Sigmoid colon (tissue), 7 donors: ENCODE measurements at places on chromosomes 4 and X. TPM values are rescaled to one million over a fixed set of nuclear protein-coding genes. Genes with fewer than 3 reads are reported as not detected.
A peak's percentile ranks its signal among the peaks of the same experiment; 100 is the strongest.

GRCh38 chr4:154467886-154468285, 23.7 kb downstream of the DCHS2 start:
- no peak for DNase-seq

The CYBB gene
- 23.0 TPM for total RNA-seq

GRCh38 chr4:143782521-143782920, 82.0 kb upstream of the FREM3 start:
- no peak for DNase-seq

GRCh38 chr4:11954093-11954492, 525.4 kb upstream of the HS3ST1 start:
- DNase-seq: no peak

GRCh38 chr4:2269206-2269531, 7.3 kb upstream of the MXD4 start:
- peak; percentile 55 for DNase-seq

- DNase-seq: no peak
Observed at GRCh38 chrX:15269618-15270521, at the start of gene ASB9. Gene ASB9 (minus strand): TSS chrX:15270083. CDS start chrX:15269874, 209 bp downstream.

DNA sequence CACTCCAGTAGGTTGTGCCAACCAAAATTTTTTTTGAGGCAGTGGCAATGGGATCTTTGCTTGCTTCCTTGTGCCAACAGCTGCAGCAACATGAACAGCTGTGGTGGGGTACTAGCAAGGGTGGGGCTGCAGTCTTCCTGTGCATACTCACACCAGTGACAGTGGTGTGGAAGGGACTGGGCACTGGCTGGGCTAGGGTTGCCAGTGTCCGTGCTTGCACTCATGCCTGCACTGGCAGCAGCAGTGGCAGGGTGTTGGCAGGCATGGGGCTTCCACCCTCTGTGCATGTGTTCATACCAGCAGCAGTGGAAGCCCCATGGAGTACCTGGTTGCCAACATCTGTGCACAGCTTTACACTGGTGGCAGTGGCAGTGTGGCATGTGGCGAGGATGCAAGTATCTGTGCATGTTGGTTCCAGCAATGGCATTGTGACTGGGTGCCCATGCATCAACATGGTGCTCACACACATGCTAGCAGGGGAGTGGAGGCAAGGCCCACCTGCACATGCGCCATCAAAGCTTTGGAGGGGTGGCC, 1312.6 kb downstream of the PCDH18 start:
- no peak for DNase-seq

The FAM9B gene
- total RNA-seq: not detected

DNA sequence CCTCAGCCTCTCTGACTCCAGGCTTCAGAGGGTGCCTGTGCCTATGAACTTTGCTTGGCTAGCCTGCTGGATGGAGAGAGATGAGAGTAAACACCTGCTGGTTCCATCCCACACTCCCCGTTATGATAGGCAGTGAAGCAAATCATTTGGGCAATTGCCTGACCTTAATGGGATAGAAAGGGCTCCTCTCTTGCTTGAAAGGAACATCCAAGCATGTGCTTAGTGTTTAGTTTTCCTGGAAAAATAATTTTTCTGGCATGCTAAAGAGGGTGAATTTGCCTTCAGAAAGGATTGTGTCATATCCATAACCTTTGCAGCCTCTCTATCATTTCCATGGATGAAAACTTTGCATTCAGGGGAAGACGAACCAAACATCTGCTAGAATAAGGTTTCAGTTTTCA, 10.8 kb downstream of the PLAC1 start:
- DNase-seq: no peak

The SSX4B gene
- not detected for total RNA-seq

DNA sequence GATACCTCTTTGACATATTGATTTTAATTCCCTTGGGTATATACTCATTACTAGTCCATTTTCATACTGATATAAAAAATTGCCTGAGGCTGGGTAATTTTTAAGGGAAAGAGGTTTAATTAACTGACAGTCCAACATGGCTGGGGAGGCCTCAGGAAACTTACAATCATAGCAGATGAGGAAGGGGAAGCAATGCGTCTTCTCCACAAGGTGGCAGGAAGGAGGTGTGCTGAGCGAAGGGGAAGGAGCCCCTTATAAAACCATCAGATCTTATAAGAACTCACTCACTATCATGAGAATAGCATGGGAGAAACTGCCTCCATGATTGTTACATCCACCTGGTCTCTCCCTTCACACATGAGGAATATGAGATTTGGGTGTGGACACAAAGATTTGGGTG, 42.4 kb downstream of the MSX1 start:
- no peak for DNase-seq

DNA sequence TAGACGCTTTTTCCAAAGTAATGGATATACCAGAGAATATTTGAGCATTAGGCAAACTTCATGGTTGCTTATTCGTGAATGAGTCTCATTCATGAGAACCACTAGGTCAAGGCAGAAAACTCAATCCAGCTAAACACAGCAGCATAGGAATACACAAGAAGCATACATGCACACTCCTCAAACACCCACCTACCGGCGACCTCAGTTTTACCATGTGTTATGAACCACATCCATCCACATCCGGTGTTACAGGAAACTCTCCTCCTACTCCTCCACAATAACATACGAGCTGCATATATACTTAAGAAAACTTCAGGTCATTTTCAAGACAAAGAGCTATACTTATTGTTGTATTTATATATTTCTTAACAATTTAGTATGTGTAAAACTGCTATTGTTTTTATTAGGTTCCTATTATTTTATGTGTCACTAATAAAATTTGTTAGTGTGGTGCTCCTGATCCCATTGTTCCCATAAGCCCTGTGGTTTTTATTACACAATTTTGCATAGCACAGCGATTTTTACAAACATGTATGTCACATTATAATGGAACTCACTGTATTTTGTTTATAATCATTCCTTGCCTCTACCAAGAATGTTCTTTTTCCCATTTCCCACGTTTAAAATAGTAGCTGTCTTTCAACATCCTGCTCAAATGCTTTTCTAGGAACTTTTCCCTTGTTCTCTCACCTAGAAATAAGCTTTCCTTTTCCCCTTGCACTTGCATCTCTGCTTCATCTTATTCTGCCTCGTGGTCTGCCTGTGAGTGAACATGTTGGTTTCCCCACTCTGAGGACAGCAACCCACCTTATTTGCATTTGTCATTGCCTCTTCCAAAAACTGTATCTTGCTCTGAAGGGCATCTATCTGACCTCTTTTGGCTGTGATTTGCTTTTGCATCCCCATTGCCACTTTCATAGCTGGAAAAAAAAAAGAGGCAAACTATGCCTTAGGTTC, 48.3 kb downstream of the STBD1 start:
- no peak for DNase-seq

DNA sequence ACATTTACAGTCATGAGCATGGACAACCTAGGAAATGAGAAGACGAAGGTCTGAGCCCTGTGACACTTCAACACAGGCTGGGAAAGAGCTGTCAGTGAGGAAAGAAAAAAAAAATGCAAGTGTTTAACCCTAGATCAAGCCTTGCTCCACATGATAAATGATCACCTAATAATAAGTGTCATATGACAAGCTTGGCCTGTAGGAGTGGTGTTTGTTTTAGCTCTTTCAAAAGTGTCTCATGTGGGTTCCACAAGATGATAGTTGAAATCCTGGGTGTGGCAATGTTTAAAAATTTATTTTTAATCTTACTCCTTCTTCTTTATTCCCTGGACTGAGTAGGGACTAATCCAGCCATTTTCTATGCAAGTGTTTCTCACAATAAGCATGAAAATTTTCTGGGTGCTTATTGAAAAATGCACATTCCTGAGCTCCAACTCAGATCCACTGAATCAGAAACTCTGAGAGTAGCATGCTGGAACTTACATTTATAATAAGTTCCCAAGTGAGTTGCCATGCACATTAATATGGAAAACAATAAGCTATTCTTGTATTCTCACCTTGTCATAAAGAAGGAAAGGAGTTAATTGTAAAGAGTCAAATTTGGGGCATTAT, 138.3 kb downstream of the AREG start:
- no peak for DNase-seq

The HMX1 gene
- not detected for total RNA-seq

GRCh38 chrX:103215425-103215991, 600 bp downstream of the BEX4 start:
- peak; percentile 70 for DNase-seq

The CFP gene
- total RNA-seq: 10.0 TPM

- DNase-seq: no peak
Observed at GRCh38 chrX:35166023-35166422, 223.4 kb downstream of the FAM47B start.

DNA sequence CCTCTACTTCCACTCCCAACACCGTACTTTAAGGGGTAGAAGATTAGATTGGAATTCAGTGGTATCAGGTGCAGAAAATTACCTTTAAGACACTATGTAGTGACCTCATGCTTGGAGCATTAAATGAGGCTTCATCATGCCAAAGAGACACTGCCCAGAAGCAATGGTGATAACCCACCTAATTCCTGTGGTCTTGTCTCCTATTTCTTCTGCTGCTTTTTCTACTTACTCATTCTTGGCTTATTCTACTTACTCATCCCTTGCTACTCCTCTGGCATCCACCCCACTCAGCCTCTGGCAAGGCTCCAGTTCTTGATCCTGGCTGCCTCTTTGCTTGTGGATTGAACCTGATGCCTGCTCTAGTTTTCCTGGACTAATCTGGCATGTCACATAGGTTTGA, 62.3 kb upstream of the ADAMTS3 start:
- peak; percentile 67 for DNase-seq

DNA sequence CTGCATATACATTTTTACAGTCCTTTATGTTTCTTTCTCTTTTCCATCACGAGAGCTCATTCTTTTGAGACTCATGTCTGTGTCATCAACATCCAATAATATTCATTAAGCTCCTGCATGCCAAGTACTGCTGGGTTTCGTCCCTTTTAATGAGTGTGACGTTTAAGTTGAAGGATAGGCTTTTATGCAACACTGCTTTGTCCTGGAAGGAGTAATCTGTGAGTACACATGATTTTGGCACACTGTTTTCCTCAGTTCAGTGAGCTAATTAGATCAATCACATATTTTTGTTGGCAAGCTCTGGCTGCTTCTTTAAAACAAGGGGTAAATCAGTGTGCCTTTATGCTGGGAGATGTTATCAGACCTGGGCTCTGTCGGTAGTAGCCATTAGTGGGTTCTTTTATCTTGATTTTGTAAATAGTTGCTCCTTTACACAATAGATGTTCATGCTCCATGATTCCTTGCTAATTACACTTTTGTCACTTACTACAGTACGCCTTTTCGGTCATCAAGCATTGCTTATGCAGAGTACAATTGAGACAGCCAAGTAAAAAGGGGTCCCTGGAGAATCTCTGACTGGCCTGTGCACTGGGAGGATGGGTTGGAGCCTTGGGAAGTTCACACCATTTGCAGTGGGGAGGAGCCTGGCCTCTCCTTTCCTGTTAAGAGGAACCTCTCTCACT, 132.6 kb downstream of the FHIP1A start:
- DNase-seq: no peak

DNA sequence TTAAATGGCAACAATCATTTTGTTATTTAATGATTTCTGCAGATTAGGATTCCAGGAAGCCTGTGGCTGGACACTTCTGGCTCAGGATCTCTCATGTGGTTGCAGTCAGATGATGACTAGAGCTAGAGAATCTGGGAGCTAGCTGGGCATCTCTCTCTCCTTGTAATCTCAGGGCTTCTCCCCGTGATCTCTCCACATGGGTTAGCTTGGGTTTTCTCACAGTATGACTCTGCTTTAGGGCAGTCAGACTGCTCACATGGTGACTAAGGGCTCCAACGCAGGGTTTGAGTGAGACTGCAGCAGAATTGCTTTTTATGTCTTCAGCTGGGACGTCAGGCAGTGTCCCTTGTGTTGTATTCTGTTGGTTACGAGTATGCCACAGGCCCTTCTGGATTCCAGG, 361.4 kb downstream of the CBLL2 start:
- DNase-seq: no peak

GRCh38 chr4:17066236-17066635, 167.8 kb upstream of the LDB2 start:
- DNase-seq: no peak

- no peak for DNase-seq
Observed at GRCh38 chr4:173415092-173415491, 16.2 kb upstream of the SCRG1 start.

DNA sequence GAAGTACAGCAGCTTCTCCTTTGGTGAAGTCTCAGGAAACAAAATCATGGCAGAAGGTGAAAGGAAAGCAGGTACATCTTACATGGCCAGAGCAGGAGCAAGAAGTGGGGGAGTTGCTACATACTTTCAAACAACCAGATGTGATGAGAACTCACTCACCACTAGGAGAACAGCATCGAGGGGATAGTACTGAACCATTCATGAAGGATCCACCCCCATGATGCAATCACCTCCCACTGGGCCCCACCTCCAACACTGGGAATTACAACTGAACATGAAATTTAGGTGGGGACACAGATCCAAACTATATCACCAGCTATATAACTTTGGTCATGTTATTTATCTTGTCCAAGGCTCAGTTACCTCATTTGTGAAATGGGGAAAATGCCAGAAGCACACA, 159.4 kb downstream of the OPHN1 start:
- no peak for DNase-seq

The PDE5A gene
- 144 TPM for total RNA-seq
